NCI-H774 (cell line): ENCODE measurements at places on chromosomes 2 and 18.

- peak; percentile 19 for DNase-seq
Observed at GRCh38 chr2:62084801-62085200, 111.1 kb upstream of the B3GNT2 start.

DNA sequence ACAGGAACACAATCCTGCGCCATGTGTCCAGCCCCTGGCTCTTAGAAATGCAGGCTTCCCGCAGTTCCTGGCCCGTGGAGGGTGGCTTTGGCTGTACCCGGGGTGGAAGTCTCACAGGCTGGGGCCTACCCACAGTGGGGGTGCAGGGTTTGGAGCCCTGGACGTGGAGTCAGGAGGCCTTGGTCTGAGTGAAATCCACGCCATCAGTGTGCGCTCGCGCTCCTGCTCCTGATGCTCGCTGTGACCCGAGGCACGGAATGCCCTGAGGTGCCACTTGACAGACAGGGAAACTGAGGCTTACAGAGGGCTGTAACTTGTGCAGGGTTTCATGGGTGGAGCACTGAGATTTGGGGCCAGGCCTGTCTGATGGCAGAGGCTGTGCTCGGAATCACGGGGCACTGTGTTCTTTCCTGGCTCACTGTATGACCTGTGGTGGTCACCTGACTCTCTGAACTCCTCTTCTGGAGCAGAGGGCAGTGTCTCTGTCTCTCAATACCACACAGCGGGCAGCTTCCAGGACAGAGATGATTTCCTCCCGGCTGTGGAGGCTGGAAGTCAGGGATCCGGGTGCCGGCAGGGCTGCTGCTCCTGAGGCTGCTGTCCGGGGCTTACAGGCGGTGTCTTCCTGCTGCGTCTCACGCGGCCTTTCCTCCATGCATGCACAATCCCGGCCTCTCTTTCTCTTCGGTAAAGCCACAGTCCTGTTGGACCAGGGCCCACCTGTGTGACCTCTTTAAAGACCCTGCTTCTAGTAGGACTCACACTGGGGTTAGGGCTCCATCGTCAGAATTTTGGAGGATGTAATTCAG is 25.9 kb upstream of the ALLC start:
- no peak for DNase-seq

- DNase-seq, result no peak
Observed at GRCh38 chr18:9260388-9261380, 73.9 kb upstream of the TWSG1 start.

GRCh38 chr2:164903204-164903603 is 52.1 kb downstream of the SLC38A11 start:
- DNase-seq, result no peak

GRCh38 chr2:123928358-123928757 is 96.7 kb upstream of the CNTNAP5 start:
- no peak for DNase-seq

DNA sequence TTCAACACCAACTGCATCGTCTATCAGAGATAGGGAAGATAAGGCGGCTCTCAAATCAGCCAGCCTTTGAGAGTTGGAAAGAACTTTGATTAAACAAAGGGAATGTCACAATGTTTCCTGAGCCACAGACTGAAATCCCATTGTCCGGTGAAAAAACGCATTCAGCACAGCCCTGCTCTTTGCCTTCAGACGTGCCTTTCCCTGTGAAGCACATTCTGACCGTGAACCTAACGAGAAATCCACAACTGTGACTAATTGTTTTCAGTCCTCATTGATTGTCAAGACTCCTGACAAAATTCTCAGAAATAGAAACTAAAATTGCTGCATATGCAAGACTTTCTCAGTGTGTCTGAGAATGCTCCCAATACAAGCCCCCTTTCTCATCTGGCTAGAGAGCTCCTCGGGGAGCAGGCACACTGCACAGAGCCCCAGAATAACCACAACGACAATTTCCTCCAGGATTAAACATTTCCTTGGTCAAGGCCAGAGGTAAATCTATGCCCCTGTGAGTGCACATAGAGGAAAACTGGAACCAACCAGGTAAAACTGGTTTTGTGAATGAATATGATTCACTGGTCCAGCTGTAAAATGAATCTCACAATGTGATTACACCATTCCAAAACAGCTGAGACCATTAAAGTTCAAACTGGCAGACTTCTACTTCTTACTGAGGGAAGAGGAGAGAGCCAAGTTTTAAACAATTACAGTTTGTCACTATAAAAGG is 561.9 kb upstream of the ID2 start:
- no peak for DNase-seq

GRCh38 chr2:233469261-233470010 is 97.1 kb downstream of the USP40 start:
- peak; percentile 52 for DNase-seq

GRCh38 chr2:29005331-29005730 is 24.2 kb downstream of the TOGARAM2 start:
- DNase-seq, result no peak
